ENCODE measurements at places on chromosomes 3 and 15.

- no peak for DNase-seq
Measured at GRCh38 chr3:52846432-52846965, 11.7 kb upstream of the MUSTN1 start.

DNA sequence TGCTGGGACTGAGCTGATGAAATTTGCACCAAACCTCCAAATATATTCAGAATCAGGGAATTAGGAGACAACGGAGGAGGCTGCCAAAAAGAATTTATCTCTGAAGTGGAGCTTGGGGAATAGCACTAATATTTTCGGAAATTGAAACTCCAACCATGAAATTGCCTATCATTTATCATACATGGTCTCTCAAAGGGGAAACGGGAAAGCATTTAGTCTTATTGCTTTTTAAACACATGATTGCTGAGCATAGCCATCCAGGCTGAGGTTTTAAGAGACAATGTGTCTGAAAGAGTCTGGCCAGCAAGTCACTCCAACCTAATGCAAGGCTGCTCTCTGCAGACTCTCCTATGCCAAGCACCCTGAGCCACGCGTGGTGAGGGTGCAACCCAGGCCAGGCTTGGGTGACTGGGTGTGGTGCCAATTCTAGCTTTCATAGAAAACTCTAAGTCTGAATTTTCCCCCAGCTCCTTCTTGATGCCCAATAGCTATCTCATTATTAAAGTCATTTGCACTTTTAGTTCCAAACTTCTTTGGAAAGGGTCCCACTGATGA is 200.2 kb downstream of the RPLP1 start:
- DNase-seq, result no peak

DNA sequence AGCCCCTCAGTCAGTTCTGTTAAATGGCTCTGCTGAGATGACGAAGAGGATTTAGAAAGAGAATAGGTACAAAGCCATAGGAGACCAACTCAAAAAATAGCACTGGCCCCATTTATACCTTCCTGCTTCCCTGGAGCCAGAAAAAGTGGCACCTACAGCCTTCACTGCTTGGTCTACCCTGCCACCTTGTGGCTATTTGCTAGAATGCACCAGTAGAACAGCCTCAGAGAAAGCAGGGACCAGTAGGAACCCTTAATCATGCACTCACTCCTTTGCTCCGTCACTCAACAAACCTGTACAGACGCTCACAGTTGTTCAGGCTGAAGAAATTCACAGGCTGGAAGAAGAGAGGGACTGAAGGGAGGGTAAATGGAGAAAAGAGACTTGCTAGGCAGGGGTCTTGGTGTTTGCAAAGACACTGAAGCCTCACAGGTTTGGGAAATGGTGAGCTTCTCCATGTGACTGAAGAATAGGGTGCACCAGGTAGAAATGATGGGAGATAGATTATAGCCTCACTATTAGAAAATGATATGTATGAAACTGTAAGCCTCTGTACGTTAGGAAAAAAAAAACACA is 12.1 kb upstream of the RTP2 start:
- DNase-seq, result peak; percentile 54

GRCh38 chr15:60026555-60026954 is 22.4 kb downstream of the FOXB1 start:
- DNase-seq, result no peak

- no peak for DNase-seq
Measured at GRCh38 chr15:38369936-38370478, 83.9 kb upstream of the FAM98B start.

DNA sequence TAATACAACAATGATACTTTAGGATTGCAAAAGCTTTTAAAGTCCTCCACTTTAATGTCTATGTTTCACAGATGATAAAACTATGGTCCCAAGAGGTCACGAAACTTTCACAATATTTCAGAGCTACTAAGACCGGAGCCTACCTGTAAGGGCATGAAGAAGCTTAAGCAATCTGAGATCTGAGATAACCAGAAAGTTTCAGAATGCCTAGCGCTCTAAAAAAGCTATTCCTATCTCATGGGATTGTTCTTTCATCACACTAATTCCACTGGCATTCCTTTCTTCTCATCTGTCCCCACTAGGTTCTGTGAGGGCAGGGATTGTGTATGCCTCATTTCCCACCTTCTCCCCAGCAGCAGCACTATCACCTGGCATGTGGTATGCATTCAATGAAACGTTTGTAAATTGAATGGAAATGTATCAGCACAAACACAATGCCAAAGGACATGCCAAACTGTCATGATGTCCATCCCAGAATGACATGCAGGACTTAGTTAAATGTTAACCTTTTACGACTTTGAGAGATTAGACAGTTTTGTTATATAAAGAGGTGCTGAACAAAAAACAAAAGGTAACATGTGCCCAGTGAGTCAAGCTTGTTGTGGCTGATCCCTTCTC is 104.7 kb upstream of the NR2F2 start:
- no peak for DNase-seq

DNA sequence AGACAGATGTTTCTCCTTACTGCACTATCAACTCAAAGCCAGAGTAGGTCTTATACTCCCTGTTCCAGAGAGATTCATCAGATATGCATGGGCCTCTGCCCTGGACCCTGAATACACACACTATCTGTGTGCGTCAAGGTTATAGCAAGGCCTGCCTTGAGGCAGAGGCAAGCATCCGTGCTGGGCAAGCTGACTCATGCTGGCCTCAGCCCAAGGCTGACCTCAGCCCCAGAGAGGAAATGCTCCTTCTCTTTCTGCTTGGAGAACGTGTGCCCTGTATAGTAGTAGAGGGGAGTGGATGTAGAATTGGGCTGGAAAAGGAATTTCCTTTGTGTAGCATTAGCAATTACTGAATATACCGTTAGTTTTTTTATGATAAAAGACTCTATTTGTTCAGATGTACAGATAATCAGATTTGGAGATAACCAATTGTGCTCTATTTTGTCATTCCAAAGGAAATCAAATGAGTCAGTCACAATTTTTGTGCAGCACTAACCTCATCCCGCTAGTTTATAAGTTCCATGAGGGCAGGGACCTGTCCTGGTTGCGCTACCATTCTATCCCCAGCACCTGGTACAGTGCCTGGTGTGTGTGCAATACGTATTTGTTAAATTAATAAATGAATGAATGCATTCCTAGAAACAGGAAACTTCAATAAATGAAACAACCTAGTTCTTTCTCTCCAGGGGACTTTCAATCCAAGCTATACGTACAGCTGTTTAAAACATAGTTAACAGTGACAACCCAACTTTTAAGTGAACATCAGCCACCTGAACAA is 13.3 kb upstream of the PAQR9 start:
- DNase-seq, result peak; percentile 49

- DNase-seq, result no peak
Measured at GRCh38 chr15:68564173-68564572, 14.6 kb upstream of the CORO2B start.

DNA sequence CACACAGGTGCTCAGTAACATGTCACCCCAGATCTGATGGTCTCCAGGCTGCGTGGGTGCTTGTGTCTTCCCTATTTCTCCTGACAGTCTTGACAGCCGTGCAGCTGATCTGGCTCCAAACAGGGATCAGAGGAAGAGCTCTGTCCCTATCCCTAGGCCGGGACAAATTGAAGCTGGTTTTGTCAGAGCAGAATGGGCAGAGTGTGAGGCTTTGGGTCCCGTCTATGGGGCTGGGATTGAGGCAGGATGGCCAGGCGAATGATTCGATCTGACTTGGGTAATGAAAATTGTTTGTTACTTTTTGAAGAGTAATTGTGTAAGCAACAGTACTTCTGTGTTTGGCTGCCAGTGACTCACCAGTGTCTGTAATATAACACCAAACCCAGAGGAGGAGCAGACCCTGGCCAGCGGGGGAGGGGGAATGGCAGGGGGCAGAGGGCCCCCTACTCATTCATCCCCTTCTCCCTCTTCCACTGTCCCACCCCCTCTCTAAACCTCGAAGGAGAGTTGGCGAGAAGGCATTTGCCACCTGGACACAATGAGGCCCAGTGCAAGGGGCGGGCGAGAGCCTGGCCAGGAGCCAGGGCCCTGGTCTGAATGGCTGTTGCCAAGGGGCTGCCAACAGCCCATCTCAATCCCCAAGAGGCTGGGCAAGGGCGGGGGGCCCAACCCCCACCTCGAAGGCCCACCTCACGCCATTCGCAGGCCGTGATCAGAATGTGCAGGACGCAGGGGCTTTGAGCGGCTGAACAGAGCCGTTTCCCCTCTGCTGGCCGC is 4.9 kb upstream of the MAGEF1 start:
- peak; percentile 59 for DNase-seq

DNA sequence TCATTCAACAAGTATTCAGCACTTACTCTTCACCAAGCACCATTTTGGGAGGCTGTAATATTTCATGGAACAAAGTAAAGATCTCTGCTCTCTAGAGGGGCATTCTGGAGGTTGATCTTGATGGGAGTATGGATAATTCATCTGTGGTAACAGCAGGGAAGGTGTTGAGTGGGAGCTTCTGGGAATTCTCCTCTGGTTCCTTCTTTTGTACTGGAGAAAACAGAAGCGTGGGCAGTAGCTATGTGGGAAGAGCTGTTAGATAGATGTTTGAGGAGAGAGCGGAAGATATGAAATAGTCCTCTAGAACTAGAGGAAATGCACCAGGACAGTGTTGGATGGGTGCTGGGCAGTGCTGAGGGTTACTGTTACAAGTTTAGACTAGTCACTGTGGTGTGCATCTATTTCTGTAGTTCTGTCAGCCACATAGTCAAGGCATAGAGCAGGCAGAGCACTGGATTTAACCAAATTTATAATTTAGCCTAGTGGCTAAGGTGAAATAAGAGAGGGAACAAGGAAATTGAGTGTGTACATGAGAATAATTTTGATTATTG is 9.6 kb downstream of the NMD3 start:
- no peak for DNase-seq

- DNase-seq, result no peak
Measured at GRCh38 chr15:47988564-47988963, 132.2 kb upstream of the SLC24A5 start.

- DNase-seq, result no peak
Measured at GRCh38 chr15:48609486-48609885, 36.0 kb downstream of the FBN1 start.

DNA sequence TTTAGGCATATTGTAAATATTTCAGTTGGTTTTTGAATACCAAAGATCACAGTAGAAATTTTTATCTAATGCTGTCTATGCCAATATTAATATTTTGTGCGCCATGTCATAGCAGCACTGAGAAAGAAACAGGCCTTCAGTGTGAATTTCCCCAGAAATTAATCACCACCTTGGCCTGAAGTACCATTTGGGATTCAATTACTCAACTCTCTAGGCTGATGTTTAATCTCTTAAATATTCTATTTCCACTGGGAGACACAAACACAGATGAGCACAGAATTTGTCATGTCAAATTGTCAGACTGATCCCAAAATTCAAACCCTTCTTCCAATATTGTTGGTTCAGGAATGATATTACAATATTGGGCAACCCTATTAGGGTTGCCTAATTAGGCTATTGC is 509.3 kb downstream of the ROBO1 start:
- DNase-seq, result no peak

GRCh38 chr3:156586905-156587759 is 32.2 kb upstream of the SSR3 start:
- DNase-seq, result no peak

DNA sequence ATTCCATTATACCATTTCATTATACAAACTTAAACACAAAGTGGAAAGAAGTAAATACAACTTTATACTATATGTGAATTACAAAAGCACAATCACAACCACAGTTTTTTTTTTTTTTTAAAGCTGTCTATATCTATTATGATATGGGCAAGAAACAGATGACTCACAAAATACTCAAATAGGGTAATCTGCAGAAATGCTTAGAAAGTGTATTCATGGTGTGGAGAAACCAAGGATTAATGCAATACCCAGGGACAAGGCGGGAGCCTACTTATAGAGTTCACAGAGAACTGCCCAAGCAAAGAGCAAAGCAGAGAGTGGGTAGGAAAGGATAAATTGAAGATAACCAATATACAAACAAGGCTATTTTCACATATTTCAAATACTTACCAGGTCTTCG is 332.0 kb downstream of the FHIT start:
- DNase-seq, result no peak

DNA sequence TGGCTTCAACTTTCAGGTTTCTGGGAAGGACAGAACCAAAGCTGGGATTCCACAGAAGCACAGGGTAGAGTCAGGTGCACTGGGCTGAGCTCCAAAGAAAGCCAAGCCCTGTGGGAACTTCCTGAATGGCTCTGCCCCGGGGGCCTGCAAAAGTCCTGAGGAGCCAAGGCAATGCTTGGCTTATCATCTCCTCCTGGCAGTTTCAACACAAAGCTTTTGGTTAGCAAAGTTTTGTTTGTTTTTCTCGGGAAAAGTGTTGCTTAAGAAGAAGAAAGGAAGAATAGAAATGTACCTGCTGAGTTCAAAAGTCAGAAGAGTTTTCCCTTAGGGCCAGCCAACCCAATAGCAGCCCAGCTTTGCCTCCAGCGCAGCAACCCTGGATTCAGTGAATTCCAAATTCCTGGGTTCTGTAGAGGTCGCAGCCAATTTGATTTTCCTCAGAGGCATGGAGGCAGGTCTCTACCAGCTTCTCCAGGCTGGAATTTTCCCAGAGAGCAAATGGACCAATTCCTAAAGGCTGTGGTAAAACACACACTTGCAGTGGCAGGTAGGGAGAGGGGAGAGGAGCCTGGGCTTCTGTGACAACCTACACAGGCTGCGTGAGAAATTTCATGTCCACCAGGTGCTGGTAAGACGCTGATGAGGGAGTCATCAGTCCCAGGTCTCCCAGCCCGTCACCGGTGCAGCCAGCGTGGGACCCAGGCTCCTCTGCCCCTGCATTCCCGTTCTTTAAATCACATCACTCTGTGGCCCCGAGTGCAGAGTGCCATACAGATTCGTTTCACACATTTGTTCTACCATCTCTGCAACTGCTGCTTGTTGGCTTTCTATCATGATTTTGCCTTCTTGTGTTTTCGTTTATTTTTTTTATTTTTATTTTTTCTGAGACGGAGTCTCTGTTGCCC is 54.3 kb upstream of the SNRPA1 start:
- DNase-seq, result no peak

DNA sequence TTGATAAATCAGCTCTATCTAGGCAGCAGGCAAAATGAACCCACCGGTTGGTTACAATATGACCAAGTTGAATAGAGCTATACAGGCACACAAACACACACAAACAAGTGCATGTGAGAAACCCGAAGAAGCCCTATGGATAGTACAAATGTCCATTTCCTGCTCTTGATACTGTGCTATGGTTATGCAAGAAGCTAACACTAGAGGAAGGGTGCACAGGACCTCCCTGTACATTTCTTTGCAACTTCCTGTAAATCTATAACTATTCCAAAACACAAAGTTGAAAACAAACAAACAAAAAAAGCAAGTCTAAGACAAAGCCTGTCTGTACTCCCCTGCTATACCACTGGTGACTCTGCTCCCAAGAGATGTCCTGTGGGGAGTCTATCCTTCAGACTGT is 8.2 kb upstream of the FAM240A start:
- DNase-seq, result no peak

DNA sequence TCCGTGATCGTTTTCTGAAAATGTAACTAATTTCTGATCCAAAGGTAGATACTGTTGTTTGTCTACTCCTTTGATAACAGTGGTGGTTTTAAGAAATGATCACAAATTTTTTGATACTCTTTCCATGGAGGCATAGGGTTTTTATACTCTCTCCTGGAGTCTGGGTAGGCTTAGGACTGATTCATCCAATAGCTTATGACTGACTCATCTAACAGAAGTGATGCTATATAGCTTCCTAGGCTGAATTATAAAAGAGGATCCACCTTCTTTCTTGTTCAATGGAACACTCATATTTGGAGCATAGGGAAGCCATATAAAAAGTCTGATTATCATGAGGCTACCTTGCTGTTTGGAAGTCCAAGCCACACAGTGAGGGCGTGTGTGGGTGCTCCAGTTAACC is 84.3 kb downstream of the CHST2 start:
- no peak for DNase-seq

- DNase-seq, result no peak
Measured at GRCh38 chr15:32096213-32096612, 65.9 kb downstream of the CHRNA7 start.

- no peak for DNase-seq
Measured at GRCh38 chr3:190860521-190860920, 2.0 kb downstream of the GMNC start.
